Vagina (tissue), 2 donors: ENCODE measurements at places on chromosomes 5 and 9. TPM values are rescaled to one million over a fixed set of nuclear protein-coding genes. Genes with fewer than 3 reads are reported as not detected.

DNA sequence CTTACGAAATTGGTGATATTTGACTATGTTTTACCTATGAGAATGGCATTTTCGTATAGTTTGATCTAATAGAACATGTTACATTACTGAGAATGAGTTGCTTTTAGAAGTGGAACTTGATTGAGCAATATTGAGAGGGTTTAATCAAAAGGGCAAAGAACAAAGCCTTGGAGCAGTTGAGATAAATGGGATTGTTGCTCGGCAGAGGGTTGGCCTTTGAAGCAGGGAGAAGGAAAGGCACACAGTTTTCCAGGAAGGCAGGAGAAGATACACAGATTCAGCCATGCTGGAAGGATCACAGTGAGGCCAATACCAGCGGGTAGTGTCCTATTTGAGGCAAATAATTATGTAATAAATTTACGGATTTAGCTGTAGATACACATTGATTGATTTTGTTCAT is 19.5 kb downstream of the MAN2A1 start:
- H3K27ac ChIP-seq, result no peak overlapping the region
- no peaks in the 10 kb centered on the region for H3K27me3 ChIP-seq
- H3K4me1 ChIP-seq, result peaks cover 17% of the 10 kb centered on the region
- no peaks in the 10 kb centered on the region for H3K36me3 ChIP-seq
- DNase-seq, result no peak
- no peak overlapping the region for H3K4me3 ChIP-seq

ITGA2 gene
- total RNA-seq, result 18.4 TPM

RAB3C gene
- total RNA-seq, result 2.5 TPM

DNAI1 gene
- not detected for total RNA-seq

SQSTM1 gene
- total RNA-seq, result 373 TPM

DNA sequence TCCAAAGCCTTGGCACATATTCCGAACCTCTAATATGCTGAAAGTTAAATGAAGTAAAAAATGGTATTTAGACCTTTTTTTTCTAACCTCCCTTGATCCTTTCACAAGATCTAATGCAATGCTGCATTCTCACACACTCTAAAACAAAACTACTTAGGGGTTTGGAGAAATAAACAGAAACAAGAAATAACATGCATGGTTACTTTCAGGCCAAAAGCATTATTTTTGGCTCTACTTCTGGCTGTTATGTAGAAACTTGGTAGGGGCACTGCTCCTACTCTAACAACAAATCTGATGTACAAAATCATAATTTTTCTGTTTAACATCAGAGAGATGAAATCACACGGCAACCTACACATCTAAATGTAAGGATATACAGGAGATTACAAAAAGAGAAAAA is 51.2 kb downstream of the CHD1 start:
- H3K27ac ChIP-seq, result no peak overlapping the region
- no peak for DNase-seq
- no peak overlapping the region for H3K4me3 ChIP-seq

DNA sequence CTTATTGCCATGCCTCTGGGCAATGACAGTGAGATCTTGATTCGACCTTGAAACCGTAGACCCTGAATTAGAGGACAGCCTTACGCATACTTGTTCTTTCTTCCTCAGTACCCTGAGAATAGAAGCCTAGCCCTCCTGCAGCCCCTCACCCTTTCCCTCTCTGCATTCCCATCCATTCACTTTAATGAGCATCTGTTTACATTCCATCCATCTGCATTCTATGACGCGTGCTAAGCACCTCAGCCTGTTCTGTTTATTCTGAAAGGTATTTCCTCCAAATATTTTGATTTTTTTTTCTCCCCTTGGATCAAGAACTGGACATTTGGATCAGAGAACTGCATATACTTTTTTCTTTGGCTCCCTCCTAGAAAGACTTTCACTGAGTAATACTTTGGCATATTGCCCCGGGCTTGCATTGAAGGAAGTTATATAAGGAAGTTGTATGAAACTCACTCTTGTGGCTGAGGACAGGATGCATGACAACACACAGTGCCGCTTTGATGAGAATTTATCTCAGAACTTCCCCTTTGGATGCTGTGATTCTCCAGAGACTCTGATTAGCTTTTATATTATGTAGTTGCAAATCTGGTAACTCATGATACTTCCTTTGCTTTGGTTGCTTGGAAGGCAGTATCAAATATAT is 15.7 kb downstream of the TMEM8B start:
- no peaks in the 10 kb centered on the region for H3K36me3 ChIP-seq
- H3K27ac ChIP-seq, result peak overlapping the region; percentile 45
- peaks cover 30% of the 10 kb centered on the region for H3K4me1 ChIP-seq
- no peak for DNase-seq
- no peaks in the 10 kb centered on the region for H3K27me3 ChIP-seq

DNA sequence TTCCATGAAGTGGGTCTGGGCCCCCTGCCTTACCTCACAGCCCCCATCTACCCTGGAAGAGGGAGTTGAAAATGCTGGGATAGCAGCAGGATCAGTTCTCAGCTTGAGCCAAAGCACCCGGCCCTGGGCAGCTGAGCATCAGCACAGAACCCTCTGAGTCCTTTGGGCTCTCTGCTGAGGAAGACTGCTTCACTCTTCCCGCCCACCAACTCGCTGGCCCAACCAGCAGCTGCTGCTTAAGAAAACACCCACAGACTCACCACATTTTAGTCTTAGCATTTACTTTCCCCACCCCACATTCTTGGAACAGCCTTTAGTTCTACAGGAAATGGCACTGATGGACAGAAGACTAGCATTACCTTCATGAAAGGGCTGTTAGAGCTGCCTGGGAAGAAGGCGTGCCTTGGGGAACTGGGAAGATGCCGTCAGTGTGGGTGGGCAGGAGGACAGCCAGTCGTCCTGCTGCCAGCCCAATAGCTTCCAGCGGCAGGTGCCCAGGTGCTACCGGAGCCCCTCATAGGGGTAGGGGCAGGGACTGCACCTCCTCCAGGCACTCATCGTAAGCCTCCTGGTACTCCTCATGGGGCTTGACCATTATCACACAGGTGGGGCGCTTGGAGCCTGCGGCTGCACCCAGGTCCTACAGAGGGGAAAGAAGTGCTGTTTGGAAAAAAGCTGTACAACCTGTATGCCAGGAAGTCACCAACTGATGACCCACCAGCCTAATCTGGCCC is 4.3 kb downstream of the NHP2 start:
- no peak overlapping the region for H3K27ac ChIP-seq
- no peaks in the 10 kb centered on the region for H3K27me3 ChIP-seq
- H3K36me3 ChIP-seq, result no peaks in the 10 kb centered on the region
- no peak for DNase-seq

CCDC112 gene
- 7.9 TPM for total RNA-seq

DNA sequence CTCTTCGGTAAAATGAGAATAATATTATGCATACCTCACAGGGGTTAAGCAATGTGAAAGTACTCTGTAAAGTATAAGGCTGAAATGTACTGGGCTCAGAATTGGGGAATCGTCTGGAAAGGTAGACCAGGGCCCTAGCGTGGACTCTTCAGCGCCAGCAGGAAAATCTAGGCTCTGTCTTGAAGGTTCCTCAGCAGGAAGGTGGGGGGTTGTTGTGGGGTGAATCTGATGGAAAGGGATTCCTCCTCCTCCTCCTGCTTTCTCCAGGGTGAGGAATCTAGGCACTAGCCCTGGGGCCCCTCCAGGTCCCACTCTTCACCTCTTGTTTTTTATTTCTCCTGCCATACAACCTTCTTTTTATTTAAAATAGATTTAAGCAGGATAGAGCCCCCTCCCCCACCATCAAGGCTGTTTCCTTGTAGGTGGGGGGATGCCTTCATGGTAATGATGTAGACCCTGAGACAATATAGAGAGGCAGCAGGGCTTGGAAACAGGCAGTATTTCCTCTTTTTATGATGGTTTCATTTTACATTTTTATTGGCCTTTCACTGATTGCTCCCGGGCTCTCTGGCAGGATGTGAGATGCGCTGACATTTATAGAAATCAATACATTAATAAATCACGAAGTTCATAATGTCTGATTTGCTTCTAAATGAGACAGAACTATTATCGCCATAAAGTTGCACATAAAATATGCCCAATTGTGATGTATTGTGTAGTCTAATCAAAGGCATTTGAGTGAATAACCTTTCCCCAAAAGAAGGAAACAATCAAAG is 78.9 kb upstream of the GABRP start:
- H3K36me3 ChIP-seq, result no peaks in the 10 kb centered on the region
- H3K4me1 ChIP-seq, result no peaks in the 10 kb centered on the region
- no peak overlapping the region for H3K4me3 ChIP-seq
- H3K27me3 ChIP-seq, result no peaks in the 10 kb centered on the region
- DNase-seq, result no peak

DNA sequence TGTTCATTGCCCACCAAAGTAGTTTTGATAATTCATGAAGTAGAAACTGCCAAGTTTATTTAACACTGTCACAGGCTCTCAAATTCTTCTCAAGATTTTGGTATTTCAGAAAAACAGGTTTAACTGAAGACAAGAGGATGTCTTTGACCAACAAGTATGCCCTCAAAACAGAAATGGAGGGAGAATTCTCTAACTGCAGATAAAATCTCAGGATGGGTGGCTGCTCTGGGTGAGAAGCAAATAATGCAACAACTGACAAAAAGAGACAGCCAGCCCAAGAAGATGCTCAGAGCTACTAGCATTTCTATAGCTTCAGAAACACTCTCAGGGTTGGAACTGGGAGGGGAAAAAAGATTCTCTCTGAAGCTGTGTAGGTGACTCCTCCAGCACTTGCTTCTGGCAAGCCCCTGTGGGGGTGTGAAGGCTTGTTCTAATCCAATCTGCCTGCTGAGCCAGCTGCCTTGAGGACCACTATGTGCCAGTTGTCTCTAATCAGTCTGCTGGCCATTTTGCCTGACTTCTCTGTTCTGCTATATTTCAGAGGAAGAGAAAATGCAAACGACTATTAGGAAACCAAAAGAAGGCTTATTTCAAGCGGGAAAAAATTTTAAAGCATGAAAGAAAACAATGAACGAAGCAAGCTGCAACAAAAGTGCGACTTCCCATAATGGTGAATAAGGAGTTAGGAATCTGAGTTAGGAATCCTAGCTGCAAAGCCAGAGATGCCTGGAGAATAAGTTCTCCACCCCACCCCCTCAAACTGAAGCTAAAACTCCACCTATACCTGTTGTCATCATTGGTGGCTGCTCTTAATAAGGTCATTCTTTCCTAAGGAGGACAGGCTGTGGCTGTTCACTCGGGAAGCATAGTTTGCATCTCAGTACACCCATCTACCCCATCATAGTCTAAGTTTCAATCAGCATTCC is 147.5 kb downstream of the GNAQ start:
- no peak overlapping the region for H3K27ac ChIP-seq
- no peak for DNase-seq
- no peaks in the 10 kb centered on the region for H3K27me3 ChIP-seq
- H3K4me3 ChIP-seq, result no peak overlapping the region
- H3K4me1 ChIP-seq, result peaks cover 34% of the 10 kb centered on the region
